Hematopoietic multipotent progenitor cell treated with erythropoietin and hydrocortisone succinate and interleukin-3 and kit ligand, for 8 days (in vitro differentiated cells): ENCODE measurements at places on chromosomes 5 and 9.

- DNase-seq, result no peak
These were observed 89.3 kb upstream of the SV2C start for GRCh38 chr5:75993643-75994520.

DNA sequence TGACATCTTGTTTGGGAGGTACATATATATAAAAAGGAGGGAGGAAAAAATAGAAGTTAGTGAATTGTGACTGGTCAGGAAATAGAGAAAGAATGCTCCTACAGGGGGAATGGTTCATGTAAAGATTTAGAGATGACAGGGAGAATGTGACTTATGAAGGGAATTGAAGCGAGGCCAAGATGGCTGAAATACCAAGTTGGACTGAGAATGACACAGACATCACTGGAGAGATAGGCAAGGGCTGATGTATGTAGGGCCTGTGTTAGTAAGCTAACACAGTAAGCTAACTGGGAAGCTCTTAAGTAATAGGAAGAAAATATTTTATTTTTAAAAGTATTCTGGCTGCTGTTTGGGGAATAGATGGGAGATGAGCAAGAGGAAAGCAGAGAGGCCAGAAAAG is 286.3 kb downstream of the NNT start:
- DNase-seq, result no peak

- no peak for DNase-seq
These were observed 18.4 kb downstream of the PLEKHG4B start for GRCh38 chr5:110270-110888.

GRCh38 chr9:79709743-79710674 is 138.2 kb downstream of the TLE4 start:
- no peak for DNase-seq

- peak; percentile 47 for DNase-seq
These were observed 713 bp downstream of the MOB3B start for GRCh38 chr9:27528886-27529315.

GRCh38 chr9:110323818-110324217 is 13.8 kb downstream of the TXNDC8 start:
- no peak for DNase-seq

DNA sequence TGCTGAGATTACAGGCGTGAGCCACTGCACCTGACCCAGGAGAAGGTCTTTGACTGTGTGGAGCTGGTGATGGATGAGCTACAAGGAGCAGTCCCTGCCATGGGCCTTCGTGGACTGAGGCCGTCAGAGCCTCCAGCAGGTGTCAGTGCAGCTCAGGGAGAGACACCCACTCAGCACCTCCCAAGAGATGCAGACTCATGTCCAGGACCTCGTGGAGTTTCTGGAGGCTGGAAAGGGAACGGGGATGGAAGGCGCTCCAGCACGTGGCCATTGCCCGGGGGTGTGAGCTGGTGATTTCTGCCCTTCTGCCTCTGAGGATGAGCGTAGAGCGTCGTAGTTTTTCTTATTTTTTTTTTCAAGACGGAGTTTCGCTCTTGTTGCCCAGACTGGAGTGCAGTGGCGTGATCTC is 9.5 kb downstream of the TOR4A start:
- DNase-seq, result peak; percentile 65
